ENCODE measurements at places on chromosomes 1 and 21.

DNA sequence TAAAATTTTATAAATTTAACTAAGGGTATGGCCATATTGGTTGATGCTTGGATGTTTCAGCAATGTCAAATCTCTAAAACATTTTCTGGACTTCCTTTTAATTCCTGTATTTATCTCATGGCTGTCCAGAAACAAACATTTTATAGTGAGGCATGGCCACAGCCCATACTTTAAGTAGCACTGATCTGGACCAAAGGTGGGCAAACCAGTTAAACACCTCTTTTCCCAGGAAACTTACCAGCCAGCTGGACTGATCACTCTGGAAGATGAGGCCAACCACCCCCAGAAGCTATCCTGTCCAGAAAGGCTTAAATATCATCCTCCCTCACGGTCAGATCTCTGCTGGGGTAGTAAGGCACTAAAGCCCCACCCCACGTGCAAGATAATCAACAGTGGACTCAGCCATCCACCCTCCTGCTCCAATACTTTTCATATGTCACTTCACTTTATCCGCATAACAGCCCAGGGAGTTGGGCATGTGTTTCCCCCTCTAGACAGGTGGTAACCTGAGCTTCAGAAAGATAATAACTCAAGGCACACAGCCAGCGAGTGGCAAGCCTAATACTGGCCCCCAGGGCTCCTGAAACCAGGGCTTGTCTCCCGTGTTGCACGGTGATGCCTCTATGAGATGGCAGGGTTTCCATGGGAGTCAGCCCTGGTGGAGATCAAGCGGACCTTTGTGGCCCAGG lies 120.5 kb upstream of the NGF start:
- DNase-seq: no peak

DNA sequence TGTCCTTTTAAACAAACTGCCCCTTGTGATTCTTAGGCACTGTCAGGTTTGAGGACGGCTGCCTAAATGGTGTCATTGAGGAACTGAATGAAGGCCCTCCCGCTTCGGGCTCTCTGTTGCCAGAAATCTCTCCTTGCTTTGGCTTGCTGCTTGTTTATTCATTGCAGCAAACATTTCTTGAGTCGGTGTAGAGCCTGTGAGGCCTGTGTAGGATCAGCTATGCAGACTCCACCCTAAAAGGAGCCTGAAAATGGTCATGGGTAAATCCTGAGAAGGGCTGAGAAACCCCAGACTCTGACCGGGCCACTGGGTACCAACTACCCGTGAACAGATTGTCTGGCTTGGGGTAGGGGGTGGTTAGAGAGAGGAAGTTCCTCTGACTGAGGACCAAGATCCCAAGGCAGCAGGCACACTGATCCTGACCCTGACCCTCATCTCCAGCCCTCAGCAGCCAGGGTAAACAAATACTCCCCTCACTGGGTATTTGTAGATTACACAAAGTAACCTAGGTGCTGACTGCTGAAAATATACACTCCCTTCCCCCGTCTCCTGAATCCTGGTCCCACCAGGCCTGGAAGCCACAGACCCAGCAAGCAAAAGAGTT lies 3.1 kb downstream of the IL6R start:
- DNase-seq: no peak

DNA sequence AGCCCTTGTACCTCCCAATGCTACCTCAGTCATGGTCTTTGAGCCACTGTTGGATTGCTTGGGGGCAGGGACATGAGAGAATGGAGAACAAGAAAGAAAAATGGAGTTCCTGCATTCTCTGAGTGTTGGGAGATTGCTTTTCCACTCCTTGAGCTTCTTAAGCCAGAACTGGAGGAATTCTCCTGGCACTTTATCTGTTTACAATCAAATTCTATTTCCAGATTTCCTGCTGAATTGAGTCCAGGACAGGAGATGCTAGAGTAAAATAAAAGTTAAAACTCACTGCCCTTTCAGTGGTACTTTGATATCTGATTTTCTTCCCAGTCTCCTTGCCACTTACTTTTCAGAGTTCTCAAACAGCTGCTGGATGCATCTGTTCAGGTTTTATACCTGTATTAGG lies 24.4 kb upstream of the DEPDC1 start:
- no peak for DNase-seq

DNA sequence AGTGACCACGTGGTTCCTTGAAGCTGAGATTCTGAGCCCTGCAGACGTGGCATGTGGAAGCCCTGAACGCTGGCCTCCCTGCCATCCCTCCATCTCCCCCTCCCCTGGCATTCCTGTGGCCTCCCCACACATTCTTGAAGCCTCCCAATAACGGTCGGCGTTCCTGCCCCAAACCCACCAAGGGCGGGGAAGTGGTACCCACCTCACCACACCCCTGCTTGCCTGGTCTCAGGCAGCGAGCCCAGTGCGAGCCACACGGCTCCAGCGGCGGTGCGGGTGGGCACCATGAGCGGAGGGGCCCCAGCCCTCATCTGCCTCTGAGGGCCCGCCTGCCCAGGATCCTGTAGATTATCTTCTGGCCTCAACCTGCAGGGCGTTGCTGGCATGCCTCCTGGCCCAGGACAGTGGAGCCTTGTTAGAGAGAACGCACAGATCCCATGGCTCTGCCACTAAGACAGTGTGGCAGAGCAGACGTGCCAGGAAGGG lies 20.6 kb upstream of the PRELP start:
- no peak for DNase-seq

DNA sequence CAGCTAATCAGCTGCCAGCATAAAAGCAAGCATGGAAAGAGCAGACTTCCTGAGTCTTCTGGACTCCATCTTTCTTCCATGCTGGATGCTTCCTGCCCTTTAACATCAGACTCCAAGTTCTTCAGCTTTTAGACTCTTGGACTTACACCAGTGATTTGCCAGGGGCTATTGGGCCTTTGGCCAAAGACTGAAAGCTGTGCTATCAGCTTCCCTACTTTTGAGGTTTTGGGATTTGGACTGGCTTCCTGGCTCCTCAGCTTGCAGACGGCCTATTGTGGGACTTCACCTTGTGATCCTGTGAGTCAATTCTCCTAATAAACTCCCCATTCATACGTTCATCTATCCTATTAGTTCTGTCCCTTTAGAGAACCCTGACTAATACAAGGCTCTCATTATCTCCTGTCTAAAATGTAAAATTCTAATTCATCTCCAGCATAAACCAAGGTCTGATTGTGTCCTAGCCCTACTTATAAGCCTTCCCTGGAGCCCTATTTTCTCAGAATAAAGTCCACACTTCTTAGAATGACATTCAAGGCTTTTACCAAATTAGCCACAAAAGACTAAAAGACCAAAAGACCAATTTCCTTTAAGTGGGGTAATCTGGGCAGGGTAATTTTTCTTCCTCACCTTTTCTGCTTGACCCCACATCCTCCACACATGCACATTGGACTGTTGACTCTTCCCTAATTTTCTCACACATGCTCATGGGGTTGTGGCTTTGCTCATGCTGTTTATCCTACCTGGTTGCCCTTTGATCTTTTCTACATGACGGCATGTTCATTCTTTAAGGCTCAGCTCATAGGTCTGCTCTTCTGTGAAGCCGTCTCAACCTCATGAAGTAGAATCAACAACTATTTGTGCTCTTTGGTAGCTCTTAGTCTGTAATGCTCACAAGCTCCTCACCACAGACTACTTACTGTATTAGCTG lies 18.1 kb upstream of the ENAH start:
- peak; percentile 60 for DNase-seq

DNA sequence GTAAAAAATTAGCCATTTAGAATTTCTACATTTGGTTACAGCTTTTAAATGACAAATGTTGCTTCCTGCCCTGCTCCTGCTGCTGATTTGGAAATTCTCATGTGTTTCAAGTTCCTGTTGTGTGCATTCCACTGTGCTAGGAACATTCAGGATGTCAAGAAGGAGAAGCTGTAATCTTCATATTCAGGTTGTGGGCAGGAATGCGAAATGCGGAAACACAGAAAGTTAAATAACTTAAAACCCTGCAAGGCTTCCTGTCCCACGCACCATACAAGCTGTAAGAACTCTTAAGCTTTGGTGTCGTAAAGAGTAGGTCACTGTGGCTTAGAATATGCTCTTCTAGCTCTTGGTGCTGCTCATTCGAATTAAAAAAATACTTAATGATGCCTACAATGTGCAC lies 52.6 kb downstream of the S100B start:
- no peak for DNase-seq

DNA sequence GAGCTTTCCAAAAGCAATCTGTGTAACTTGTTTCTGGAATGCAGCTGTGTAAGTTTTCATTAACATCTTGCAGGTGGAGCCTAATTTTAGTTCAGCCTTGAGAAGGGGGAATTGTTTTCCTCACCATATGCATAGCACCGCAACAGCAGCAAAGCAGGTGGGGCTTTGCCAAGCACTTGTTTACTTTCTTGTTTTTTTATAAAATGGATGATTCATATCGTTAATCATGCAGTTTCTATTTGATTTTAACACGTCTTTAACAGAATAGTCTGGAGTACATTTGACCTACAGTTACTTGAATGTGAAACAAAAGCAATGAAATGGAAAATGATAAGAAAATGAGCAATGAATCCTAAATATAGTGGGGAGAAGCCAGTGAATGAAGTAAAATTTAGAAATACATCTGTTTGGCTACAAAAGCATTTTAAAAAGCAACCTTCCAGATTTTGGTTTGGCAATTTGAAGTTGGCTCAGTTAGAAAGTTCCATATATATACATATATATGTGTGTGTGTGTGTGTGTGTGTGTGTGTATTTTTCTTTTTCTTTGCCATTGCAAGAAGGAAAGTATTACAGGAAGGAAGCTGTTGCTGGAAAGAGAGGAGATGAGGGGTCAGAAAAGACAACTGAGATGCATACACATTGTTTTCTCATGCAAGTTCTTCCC lies 119.0 kb upstream of the ADGRL2 start:
- no peak for DNase-seq

- DNase-seq: no peak
Observed at GRCh38 chr1:33454646-33455282, 17.7 kb upstream of the ZSCAN20 start.

GRCh38 chr1:47710329-47711071 lies 272.7 kb downstream of the FOXD2 start:
- peak; percentile 85 for DNase-seq

GRCh38 chr1:25642574-25643108 lies 26.1 kb downstream of the MAN1C1 start:
- DNase-seq: no peak

GRCh38 chr1:116991171-116991845 lies 10.3 kb upstream of the CD101 start:
- no peak for DNase-seq

DNA sequence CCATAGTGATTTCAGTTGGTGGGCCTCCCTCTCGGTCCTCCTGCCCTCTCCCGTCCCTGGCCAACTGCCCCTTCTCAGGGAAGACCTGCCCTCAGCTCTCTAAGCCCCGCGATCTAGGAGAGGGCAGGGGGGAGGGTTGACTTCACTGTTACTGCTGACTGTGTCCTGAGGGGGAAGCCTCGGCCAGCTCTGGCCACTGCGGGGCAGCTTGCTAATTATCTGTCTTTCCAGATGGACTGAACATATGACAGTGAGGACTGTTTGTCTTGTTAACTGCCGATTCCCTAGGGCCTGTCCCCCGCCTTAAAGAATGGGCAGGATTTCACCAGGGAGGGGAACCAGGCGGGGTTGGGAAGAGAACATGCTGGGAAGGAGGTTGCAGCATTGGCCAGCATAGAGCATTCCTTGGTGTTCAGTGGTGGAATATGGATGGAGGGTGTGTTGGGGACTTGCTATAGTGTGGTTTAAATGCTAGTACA lies 22.9 kb downstream of the NIPAL3 start:
- no peak for DNase-seq

- DNase-seq: peak; percentile 45
Observed at GRCh38 chr1:172917972-172918371, 132.8 kb downstream of the TNFSF18 start.

DNA sequence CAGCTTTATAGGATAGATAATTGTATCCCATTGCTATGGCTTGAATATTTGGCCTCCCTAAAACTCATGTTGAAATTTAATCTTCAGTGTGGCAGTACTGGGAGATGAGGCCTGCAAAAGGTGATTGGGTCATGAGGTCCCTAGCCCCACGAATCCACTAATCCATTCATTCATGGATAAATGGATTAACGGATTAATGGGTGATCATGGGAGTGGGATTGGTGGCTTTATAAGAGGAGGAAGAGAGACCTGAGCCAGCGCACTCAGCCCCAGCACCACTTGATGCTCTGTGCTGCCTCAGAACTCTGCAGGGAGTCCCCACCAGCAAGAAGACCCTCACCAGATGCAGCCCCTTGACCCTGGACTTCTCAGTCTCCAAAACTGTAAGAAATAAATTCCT lies 32.0 kb downstream of the S100A6 start:
- DNase-seq: no peak

DNA sequence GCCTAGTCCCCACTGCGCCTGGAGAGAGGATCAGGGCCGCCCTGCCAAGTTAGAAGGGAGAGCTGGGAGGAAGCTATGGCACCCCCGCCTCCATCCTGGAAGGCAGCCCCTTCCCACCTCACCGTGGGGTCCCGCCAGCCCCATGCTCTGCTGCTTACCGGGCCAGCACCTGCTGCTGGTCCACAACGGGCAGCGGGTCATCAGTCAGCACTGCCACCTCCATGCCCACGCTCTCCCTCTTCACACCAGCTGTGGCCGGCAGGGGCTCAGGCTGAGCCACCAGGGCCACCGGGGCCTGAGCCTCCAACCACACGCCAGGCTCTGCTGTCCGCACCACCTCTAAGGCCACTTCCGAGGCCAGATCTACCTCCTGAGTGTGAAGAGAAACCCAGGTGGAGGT lies 23.5 kb upstream of the DDOST start:
- no peak for DNase-seq

GRCh38 chr1:182357171-182357570 lies 34.4 kb downstream of the GLUL start:
- DNase-seq: no peak

GRCh38 chr1:226610671-226611070 lies 62.1 kb downstream of the STUM start:
- DNase-seq: no peak

- DNase-seq: no peak
Observed at GRCh38 chr1:214220891-214221290, 60.1 kb upstream of the SMYD2 start.

DNA sequence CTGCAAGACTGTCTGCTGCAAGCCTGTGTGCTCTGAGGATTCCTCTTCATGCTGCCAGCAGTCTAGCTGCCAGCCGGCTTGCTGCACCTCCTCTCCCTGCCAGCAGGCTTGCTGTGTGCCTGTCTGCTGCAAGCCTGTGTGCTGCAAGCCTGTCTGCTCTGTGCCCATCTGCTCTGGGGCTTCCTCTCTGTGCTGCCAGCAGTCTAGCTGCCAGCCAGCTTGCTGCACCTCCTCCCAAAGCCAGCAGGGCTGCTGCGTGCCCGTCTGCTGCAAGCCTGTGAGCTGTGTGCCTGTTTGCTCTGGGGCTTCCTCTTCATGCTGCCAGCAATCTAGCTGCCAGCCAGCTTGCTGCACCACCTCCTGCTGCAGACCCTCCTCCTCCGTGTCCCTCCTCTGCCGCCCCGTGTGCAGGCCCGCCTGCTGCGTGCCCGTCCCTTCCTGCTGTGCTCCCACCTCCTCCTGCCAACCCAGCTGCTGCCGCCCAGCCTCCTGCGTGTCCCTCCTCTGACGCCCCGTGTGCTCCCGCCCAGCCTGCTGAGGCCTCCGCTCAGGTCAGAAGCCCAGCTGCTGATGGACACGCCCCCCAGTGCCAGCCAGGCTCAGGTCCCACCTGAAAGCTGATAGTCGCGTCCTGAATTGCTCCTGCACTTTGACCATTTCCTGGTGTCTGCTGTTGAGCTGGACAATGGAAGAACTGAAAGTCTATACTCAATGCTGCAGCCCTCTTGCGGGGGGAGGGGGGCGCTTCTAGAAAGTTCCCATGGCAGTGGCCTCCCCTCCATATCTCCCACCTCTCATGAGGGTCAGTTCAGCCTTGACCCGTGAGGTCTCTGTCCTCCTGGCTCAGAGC lies 1.2 kb downstream of the KRTAP10-4 start:
- DNase-seq: peak; percentile 67

GRCh38 chr1:224623743-224624333 lies 7.7 kb downstream of the CNIH3 start:
- peak; percentile 36 for DNase-seq

Measured in hepatocyte (in vitro differentiated cells).